Activated T-helper 2 cell treated with anti-CD3 and anti-CD28 coated beads, Interferon-gamma antibody, Interleukin-2, Interleukin-4, amounts not matched to agents 10 μg/mL and 5 μg/mL and 100 μg/mL, durations not matched to agents 14 hours and 24 hours and 36 hours (primary cell): ENCODE measurements at places on chromosomes 16 and 17. TPM values are rescaled to one million over a fixed set of nuclear protein-coding genes. Genes with fewer than 3 reads are reported as not detected.

UTS2R gene
- 0.18 TPM in 1 of 2 replicates, not detected in the other for total RNA-seq

- H3K4me1 ChIP-seq: no peaks in the 10 kb centered on the region
- H3K27ac ChIP-seq: no peak overlapping the region
- H3K4me3 ChIP-seq: no peak overlapping the region
- H3K27me3 ChIP-seq: no peaks in the 10 kb centered on the region
Observed at GRCh38 chr17:1142561-1142971, 37.2 kb downstream of the ABR start.

DNA sequence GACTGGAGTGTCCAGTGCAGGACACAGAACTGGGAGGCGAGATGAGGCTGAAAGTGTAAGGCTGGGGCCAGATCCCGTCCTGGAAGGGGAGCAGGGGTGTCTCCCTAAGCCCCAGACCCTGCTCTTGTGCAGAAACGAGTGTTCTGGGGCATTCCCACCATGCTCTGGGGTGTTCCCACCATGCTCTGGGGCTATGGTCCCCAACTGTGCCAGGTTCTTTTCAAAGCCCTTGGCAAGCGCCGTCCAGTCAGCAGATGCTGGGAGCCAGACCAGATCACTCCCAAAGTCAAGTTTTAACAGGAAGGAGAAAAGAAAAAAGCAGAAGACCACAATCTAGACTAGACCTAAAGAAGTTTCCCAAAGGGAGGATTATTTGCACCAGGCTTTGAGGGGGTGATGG, 2.5 kb downstream of the TAX1BP3 start:
- no peak for DNase-seq
- no peaks in the 10 kb centered on the region for H3K27me3 ChIP-seq

GRCh38 chr16:1088295-1089170, 7.5 kb downstream of the C1QTNF8 start:
- no peak for DNase-seq
- no peaks in the 10 kb centered on the region for H3K27me3 ChIP-seq
- H3K4me3 ChIP-seq: no peak overlapping the region
- H3K4me1 ChIP-seq: no peaks in the 10 kb centered on the region

- DNase-seq: no peak
- no peak overlapping the region for H3K27ac ChIP-seq
- H3K4me1 ChIP-seq: no peaks in the 10 kb centered on the region
- no peak overlapping the region for H3K4me3 ChIP-seq
- no peaks in the 10 kb centered on the region for H3K27me3 ChIP-seq
Observed at GRCh38 chr17:71975331-71975801, 145.5 kb upstream of the SOX9 start.

- no peaks in the 10 kb centered on the region for H3K4me1 ChIP-seq
- DNase-seq: no peak
- H3K36me3 ChIP-seq: peaks cover 60% of the 10 kb centered on the region
- no peak overlapping the region for H3K27ac ChIP-seq
- no peak overlapping the region for H3K4me3 ChIP-seq
Observed at GRCh38 chr16:70152578-70153302, 20.8 kb upstream of the CLEC18C start.

SLC13A2 gene
- total RNA-seq: not detected in 2 replicates

CETP gene
- total RNA-seq: not detected in 2 replicates

- no peak overlapping the region for H3K4me3 ChIP-seq
- H3K36me3 ChIP-seq: peaks cover 40% of the 10 kb centered on the region
- no peaks in the 10 kb centered on the region for H3K27me3 ChIP-seq
- H3K27ac ChIP-seq: no peak overlapping the region
- DNase-seq: no peak
Observed at GRCh38 chr17:7515911-7516610, 31.9 kb downstream of the POLR2A start.

DNA sequence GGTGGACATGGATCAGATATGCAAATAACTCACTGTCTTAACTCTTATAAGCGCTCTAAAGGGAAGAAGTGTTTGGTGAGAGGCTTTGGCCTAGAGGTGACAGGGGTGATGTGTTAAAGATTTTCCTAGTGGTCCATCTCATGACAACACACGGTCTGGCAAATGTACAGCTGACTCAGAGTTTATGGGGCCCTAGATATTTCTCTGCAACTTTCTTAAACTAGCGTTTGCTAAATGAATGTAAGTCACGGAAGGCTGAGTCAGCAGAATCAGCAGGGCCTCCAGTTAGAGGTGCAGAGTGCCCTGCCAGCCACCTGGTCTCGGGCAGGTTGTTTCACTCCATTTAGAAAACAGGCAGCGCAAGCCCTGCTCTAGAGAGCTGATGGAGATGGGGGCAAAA, 40.1 kb downstream of the CLEC16A start:
- H3K4me1 ChIP-seq: peaks cover 70% of the 10 kb centered on the region
- no peaks in the 10 kb centered on the region for H3K27me3 ChIP-seq
- peaks cover 72% of the 10 kb centered on the region for H3K36me3 ChIP-seq
- H3K27ac ChIP-seq: peak overlapping the region; percentile 48
- no peak overlapping the region for H3K4me3 ChIP-seq
- DNase-seq: no peak

PABPN1L gene
- total RNA-seq: not detected in 2 replicates

- H3K4me3 ChIP-seq: no peak overlapping the region
- H3K27ac ChIP-seq: no peak overlapping the region
- H3K4me1 ChIP-seq: no peaks in the 10 kb centered on the region
- no peak for DNase-seq
- no peaks in the 10 kb centered on the region for H3K27me3 ChIP-seq
Observed at GRCh38 chr16:26070302-26071100, 378.7 kb downstream of the HS3ST4 start.

DNA sequence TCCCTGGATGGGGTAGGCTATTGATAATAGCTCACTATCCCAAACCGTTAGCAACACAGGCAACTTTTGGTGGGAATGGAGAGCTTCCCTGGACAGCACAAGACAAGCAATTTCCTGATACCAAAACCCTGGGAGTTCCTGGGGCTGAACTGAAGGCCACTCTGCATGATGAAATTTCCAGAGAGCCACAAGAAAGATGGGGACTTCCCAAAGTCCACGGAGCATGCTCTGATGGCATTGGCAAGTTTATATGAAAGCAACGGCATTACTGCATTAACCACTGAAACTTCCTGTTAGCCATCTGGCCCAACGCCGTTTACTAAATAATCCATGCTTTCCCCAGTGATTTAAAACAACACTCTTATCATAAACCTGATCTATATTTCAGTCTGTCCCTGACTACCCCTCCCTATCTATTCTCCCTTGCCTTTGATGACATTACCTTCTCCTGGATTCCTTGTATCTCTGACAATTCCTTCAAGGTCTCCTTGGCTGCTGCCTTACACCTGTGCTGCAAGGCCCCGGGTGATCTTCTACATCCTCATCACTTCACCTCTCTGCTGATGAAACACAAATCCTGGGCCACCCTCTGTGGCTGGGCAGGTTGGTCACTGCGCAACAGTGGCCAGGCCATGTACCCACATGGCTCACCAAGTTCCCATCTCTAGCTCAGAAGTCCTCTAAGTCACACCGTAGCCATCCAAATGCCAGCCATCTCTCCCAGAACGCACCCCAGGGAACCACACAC, 108.5 kb upstream of the RCVRN start:
- H3K27ac ChIP-seq: no peak overlapping the region
- H3K4me1 ChIP-seq: no peaks in the 10 kb centered on the region
- H3K27me3 ChIP-seq: no peaks in the 10 kb centered on the region
- no peak overlapping the region for H3K4me3 ChIP-seq

TLCD1 gene
- total RNA-seq: 8.0 and 8.2 TPM in 2 replicates

DNA sequence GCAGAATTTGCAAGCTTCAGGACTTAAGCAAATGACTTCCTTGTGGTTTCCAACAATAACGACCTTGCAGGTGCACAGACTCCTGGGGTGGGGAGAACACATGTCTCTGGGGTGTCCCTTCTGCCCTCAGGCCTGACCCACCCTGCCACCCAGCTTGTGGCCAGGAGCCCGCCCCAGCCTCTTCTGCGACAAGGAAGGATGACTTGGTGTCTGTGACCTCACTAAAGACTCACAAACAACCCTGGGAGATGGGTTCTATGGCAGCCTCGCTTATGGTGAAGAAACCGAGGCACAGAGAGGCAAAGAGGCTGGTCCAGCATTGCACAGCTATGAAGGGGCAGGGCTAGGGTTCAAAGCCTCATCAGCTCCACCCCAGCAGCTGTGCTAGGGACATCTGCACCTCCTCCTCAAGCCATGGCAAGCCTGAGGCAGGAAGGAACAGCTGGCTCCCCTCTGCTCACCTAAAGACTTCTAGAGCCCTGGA, 2.6 kb downstream of the ATP2A3 start:
- no peaks in the 10 kb centered on the region for H3K27me3 ChIP-seq
- peak overlapping the region; percentile 86 for H3K4me3 ChIP-seq
- DNase-seq: no peak
- H3K4me1 ChIP-seq: peaks cover 47% of the 10 kb centered on the region
- H3K36me3 ChIP-seq: peaks cover 22% of the 10 kb centered on the region
- peak overlapping the region; percentile 68 for H3K27ac ChIP-seq

- H3K36me3 ChIP-seq: no peaks in the 10 kb centered on the region
- peaks cover 58% of the 10 kb centered on the region for H3K27me3 ChIP-seq
- peaks cover 4% of the 10 kb centered on the region for H3K4me1 ChIP-seq
- no peak for DNase-seq
Observed at GRCh38 chr17:42049834-42050392, 488 bp downstream of the C17orf113 start.

- H3K27ac ChIP-seq: no peak overlapping the region
- H3K4me1 ChIP-seq: peaks cover 2% of the 10 kb centered on the region
- peaks cover 2% of the 10 kb centered on the region for H3K27me3 ChIP-seq
- no peaks in the 10 kb centered on the region for H3K36me3 ChIP-seq
Observed at GRCh38 chr17:43608313-43608712, 53.4 kb downstream of the MEOX1 start.

GRCh38 chr16:89811321-89811720, 5.1 kb downstream of the FANCA start:
- peaks cover 38% of the 10 kb centered on the region for H3K36me3 ChIP-seq
- H3K4me1 ChIP-seq: peaks cover 17% of the 10 kb centered on the region
- DNase-seq: no peak
- H3K27ac ChIP-seq: no peak overlapping the region

RUNDC3A gene
- 0.16 and 0.18 TPM in 2 replicates for total RNA-seq

DNA sequence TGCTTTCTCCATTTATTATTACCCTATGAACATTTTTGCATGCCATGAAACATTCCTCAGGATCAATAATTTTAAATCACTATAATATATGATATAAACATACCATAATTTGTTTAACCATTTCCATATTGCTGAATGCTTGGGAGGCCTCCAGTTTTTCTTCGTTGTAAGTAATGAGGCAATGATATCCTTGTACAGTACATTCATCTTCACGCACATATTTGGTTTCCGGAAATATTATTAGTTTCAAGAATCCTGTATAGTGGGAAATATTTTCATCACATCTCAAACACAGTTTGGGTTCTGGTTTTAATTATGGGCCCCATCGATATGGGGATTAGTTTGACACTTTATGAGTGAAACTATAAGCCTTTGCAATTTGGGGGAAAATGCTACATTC, 135.4 kb downstream of the HS3ST3B1 start:
- H3K4me3 ChIP-seq: no peak overlapping the region
- H3K4me1 ChIP-seq: no peaks in the 10 kb centered on the region
- no peak overlapping the region for H3K27ac ChIP-seq
- peaks cover 2% of the 10 kb centered on the region for H3K27me3 ChIP-seq

- no peaks in the 10 kb centered on the region for H3K4me1 ChIP-seq
- H3K36me3 ChIP-seq: no peaks in the 10 kb centered on the region
- H3K27ac ChIP-seq: no peak overlapping the region
- H3K4me3 ChIP-seq: no peak overlapping the region
- peaks cover 7% of the 10 kb centered on the region for H3K27me3 ChIP-seq
- DNase-seq: no peak
Observed at GRCh38 chr17:30222721-30223175, 12.7 kb downstream of the SLC6A4 start.

GRCh38 chr17:17156107-17156506, 50.0 kb downstream of the PLD6 start:
- DNase-seq: no peak
- H3K4me3 ChIP-seq: no peak overlapping the region
- peaks cover 62% of the 10 kb centered on the region for H3K36me3 ChIP-seq
- H3K27me3 ChIP-seq: no peaks in the 10 kb centered on the region

DNAI2 gene
- total RNA-seq: 0.55 and 0.75 TPM in 2 replicates

GRCh38 chr16:65663774-65664173, 541.9 kb upstream of the CDH11 start:
- H3K27ac ChIP-seq: no peak overlapping the region
- no peaks in the 10 kb centered on the region for H3K36me3 ChIP-seq
- DNase-seq: no peak
- H3K4me1 ChIP-seq: no peaks in the 10 kb centered on the region

- H3K36me3 ChIP-seq: no peaks in the 10 kb centered on the region
- no peak overlapping the region for H3K27ac ChIP-seq
- no peak for DNase-seq
- peaks cover 14% of the 10 kb centered on the region for H3K27me3 ChIP-seq
Observed at GRCh38 chr16:85457366-85457765, 155.8 kb upstream of the GSE1 start.

TMC5 gene
- total RNA-seq: 0.05 TPM in 1 of 2 replicates, not detected in the other

DNA sequence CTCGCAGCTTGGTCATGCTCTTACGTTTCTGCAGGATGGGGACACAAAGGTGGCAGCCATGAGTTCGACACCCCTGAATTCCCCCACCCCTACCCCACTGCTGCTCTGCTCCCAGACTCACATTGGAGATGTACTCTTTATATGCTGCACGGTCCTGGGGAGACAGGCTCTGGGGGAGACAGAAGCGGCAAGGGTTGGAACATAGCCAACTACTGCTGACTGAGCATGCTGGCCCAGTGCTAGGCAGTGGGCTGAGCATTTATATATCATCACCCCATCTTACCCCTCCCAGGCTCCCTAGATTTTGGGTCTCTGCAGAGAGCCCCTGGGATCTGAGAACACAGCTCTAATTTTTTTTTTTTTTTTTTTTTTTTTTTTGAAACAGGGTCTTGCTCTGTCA, 8.1 kb upstream of the ATXN7L3 start:
- H3K4me1 ChIP-seq: peaks cover 30% of the 10 kb centered on the region
- H3K36me3 ChIP-seq: peaks cover 60% of the 10 kb centered on the region
- H3K27me3 ChIP-seq: no peaks in the 10 kb centered on the region
- no peak overlapping the region for H3K27ac ChIP-seq
- no peak overlapping the region for H3K4me3 ChIP-seq

GRCh38 chr16:57923841-57924240, 47.1 kb downstream of the CNGB1 start:
- no peak for DNase-seq
- no peaks in the 10 kb centered on the region for H3K36me3 ChIP-seq
- H3K27ac ChIP-seq: no peak overlapping the region
- peaks cover 2% of the 10 kb centered on the region for H3K27me3 ChIP-seq
- H3K4me3 ChIP-seq: no peak overlapping the region
- no peaks in the 10 kb centered on the region for H3K4me1 ChIP-seq

KRTAP4-3 gene
- not detected in 2 replicates for total RNA-seq

GLYR1 gene
- 104 and 112 TPM in 2 replicates for total RNA-seq

MVD gene
- 132 and 137 TPM in 2 replicates for total RNA-seq

- H3K36me3 ChIP-seq: peaks cover 4% of the 10 kb centered on the region
- peaks cover 53% of the 10 kb centered on the region for H3K27me3 ChIP-seq
- peak overlapping the region; percentile 56 for H3K4me3 ChIP-seq
Observed at GRCh38 chr17:44970136-44970741, 2.1 kb upstream of the C1QL1 start.
